ENCODE measurements at places on chromosomes 7 and 10.

- DNase-seq, result no peak
Measured at GRCh38 chr7:41491883-41492471, 210.9 kb downstream of the INHBA start.

- no peak for DNase-seq
Measured at GRCh38 chr10:1274111-1274661, 218.0 kb downstream of the WDR37 start.

DNA sequence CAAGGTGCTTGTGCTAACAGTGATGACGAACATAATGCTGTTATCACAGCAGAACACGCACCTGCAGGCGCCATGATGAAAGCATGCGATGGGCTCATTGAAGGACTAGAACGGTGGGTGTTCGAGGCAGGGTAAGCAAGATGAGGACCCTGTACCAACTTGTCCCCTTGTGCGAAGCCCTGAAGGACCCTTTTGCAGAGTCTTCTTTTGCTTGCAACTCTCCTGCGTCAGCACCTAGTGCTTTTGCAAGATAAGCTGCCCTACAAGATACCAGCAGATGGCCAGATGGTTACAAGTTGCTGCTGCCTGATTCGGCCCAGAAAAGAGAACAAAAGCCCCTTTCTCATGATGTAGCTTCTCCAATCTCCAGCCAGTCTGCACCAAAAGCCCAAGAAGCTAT lies 4.2 kb upstream of the IL15RA start:
- DNase-seq, result no peak

DNA sequence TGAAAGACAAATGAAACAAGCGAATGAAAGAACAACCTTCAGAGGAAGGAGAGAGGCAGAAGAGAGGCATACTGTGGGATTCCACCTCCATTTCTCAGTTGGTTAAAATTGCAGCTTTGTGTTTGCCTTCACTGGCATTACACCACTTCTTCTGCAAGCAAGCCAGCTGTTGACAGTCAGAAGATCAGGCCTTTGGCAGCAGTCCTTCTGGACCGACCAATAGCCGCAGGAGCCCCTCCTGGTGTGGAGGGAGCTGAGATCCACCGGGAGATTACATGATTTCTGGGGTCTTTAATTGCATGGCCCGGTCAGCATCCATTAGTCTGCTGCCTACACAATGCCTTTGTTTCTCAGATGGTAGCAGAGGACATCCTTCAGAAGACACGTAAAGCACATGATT lies 206.7 kb downstream of the ADAM12 start:
- no peak for DNase-seq

DNA sequence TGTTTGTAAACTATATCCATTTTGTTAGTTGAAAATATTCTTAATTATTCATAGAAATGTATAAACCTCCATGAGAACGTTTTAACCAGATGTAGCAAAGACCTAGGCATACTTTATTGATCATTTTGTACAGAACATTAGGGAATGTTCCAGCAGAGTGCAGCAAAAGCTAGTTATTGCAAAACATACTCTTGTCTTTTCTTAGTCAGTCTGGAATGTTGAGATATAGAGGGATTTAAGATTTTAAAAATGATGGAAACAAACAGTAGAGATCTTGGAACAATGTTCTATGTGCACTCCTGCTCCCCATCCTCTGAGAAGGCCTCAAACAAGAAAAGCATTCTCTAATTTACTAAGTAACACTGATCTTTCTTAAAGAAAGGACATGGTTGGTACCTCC lies 292.1 kb downstream of the BBS9 start:
- no peak for DNase-seq

DNA sequence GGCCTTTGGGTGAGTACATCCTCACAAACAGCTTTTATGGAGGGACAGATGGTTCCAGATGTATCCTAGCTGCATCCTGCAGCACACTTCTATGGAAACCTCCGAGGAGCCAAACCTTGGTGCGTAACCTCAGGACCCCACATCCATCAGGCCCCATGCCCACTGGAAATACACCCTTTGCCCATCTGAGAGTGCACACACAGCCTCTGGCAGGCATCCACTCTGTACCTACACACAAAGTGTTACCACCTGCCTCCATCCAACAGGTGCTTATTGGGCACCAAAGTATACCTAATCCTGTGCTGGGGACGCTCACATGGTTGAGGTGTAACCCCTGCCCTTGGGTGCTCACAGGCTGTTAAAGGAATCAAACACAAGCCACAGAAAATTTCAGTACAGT lies 117.9 kb downstream of the ADCY1 start:
- DNase-seq, result no peak

DNA sequence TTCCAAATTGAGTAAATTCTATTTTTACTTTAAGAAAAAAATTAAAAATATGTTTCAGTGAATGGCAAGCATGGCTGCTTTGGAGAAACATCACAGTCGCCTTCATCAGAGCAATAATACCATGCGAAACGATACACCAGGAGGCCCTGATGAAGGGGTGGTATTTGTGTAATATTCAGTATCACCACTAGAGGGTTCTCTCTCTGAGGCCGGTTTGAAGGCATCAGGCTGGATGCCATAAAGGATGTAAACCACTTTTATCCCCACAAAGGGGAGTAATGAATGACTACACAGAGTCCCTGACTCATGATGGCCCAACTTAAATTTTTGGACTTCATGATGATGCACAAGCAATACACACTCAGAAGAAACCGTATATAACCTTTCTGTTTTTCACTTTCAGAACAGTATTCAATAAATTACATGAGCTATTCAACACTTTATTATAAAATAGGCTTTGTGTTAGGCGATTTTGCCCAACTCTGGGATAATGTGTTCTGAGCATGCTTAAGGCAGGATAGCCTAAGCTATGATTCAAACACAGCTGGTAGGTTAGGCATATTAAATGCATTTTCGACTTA lies 95.5 kb downstream of the PPP1R17 start:
- peak; percentile 3 for DNase-seq

DNA sequence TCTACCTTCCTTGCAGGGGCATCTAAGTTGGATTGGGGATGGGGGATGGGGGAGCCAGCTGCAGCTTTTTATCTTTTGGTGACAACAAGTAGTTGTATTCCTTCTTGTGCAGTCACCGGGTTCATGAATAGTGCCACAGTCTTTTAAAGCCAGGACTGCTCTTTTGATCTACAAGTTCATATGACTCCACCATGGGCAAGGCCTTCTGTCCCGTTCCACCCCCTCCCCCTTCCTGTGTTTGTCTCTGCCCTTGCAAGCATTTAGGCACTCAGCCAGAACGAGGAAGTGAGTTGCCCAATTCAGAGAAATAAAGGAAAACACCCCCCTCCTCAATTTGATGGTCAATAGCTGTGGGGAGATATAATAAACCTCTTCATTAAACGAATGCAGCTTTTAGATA lies 44.8 kb upstream of the EGR2 start:
- no peak for DNase-seq

- DNase-seq, result no peak
Measured at GRCh38 chr7:74455291-74455804, 1.6 kb downstream of the GTF2IRD1 start.

GRCh38 chr10:104676874-104677273 lies 35.8 kb downstream of the SORCS3 start:
- no peak for DNase-seq

GRCh38 chr10:130545122-130545521 lies 408.9 kb downstream of the GLRX3 start:
- DNase-seq, result no peak

- no peak for DNase-seq
Measured at GRCh38 chr7:116687801-116688201, 15.8 kb downstream of the MET start.

GRCh38 chr10:64952042-64952441 lies 1430.8 kb downstream of the REEP3 start:
- DNase-seq, result no peak

DNA sequence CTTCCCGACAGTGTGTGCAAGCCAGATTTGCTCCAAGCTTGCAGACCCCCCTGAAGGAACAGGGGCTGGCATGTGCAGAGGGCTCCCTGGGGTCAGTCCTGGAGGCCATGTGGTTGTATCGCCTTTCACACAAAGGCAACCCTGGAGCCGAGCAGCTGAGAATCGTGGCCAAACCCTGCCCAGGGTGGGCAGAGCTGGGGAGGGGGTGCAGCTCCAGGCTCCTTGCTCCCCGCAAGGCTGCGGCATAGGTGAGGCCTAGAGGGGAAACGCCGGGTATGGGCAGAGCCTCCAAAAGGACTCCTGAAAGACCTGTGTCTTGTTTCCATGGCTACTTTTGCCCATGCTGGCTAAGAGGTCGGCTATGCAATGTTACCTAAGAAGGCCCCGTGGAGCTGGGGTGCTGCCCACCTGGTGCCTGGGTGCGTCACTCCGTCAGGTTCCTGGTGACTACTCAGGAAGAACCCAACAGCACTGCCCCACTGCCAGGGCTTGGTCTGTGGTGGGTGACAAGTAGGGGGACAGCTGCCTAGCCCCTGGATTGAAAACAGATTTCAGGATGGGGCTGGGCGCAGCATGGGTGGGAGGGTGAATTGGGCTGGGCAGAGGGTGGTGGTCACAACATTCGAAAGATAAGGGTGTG lies 171.0 kb upstream of the SHH start:
- no peak for DNase-seq

DNA sequence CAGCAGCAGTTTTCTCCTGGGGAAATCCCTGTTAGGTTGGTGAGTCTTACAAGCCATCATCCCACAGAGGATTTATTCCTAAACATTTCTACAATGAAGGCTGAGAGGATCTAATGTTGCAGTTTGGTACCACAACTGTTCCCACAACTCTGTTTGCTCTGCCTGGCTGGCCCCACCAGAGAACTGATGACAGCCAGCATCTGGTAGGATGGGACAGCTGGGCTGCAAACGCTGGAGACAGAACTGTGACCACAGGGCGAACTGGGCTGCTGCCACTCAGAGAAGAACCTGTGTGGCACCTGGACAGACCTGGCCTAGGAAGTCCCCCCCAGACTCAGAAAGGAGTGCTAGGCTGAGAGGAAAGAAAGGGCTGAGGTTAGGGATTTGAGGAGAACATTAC lies 94.8 kb downstream of the CALN1 start:
- DNase-seq, result no peak

- DNase-seq, result peak; percentile 66
Measured at GRCh38 chr7:27143023-27143949, at the start of gene HOXA5. Gene HOXA5 (minus strand): TSS chr7:27143681. CDS start chr7:27143607, 74 bp downstream.

GRCh38 chr7:1012004-1012715 lies 29.2 kb downstream of the CYP2W1 start:
- DNase-seq, result no peak

GRCh38 chr10:112229096-112229495 lies 45.5 kb upstream of the GPAM start:
- DNase-seq, result no peak

GRCh38 chr7:4279216-4279615 lies 402.9 kb upstream of the FOXK1 start:
- DNase-seq, result no peak

DNA sequence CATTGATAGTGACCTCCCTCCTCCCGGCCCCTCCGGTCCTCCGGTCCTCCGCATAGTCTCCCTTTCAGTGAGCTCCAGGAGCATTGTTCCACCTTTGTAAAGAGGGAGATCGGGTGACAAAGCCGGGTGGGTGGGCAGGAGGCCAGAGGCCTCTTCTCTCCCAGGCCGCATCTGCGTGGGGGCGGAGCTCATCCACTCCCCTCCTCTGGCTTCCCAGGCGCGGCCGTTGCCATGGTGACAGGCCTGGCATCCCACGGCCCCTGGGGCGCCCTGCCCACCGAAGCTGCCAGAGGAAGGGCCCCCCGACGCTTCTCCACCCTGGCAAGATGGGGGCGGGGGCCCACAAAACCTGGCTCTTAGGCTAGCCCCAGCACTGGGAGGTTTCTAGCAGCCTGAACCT lies 4.4 kb upstream of the FZD9 start:
- DNase-seq, result peak; percentile 56

GRCh38 chr10:93245147-93245546 lies 171.5 kb downstream of the CYP26A1 start:
- no peak for DNase-seq

DNA sequence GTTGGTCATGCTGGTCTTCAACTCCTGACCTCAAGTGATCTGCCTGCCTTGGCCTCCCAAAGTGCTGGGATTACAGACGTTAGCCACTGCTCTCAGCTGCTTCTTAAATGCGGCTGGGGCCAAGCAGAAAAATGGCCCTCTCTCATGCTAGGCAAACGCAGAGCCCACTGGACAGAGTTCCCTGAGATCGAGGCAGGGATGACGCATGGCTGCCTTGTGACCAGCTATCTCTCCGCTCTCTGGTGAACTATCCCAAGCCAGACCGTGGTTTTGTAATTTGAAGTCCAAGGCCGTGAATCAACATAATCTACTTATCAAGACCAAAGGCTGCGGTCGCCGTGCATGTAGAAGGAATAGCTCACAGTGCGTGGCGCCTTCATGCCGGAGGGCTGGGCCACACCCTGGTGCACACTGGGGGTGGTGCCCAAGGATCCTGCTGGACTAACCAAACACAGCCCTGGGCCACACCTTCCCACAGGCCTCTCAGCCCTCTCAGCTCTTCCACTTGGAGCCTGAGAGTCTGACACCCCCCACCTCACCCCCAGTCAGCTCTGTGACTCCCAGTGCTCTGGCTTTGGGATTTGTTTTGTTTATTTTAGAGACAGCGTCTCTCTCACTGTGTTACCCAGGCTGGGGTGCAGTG lies 88.1 kb upstream of the CUX1 start:
- no peak for DNase-seq

DNA sequence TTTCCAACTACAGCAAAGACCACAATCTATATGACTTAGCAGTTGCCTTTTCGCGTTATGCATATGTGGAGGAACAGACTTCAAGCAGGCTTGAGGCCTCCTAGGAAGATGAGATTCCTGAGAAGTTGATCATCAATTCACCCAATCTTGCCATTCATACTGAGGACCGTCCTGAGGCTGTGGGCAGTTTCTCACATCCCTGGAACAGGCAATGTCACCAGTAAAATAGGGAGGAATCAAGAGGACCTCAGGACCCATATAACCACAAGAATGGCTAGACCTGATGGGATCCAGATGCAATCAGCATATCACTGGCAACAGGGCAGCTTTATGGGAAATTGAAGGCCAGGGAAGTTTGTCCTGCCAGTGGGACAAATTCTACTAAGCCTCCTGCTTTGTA lies 17.3 kb downstream of the KDM7A start:
- no peak for DNase-seq

- DNase-seq, result no peak
Measured at GRCh38 chr7:127304087-127304486, 51.3 kb upstream of the GRM8 start.

- DNase-seq, result no peak
Measured at GRCh38 chr10:111756217-111757061, 427.1 kb downstream of the GPAM start.

GRCh38 chr7:72710983-72711382 lies 117.0 kb downstream of the TYW1B start:
- DNase-seq, result no peak
